Gastroesophageal sphincter (tissue), 4 donors: ENCODE measurements at places on chromosomes 3 and 15.

DNA sequence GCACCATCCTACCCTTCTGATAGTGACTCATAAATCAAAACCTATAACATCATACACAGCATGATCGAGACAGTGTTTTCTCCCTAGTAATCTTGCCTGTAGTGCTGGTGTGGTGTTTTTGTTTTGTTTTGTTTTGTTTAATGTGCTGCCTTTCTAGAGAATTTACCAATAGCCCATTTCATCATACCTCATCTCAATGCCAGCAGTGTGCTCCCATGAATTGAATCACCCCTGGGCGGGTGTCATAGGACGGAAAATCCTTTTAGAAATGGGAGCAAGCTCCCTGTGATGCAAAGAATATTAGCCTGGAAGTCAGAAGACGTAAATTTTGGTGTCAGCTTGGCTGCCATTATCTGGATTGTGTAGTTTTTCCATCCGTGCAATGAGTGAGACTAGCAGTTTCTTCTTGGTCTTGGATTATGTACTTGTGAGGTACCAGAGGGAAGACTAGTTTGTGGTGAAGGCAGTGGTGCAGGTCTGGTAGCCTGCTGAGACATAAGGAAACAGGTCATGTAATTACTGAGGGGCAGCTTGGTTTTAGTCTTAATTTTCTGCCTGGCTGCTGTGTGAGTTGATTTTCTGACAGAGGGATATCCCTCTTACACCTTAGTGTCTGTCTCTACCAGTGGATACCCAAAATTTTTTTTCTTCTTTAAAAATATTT, 29.9 kb downstream of the IGSF10 start:
- no peaks in the 10 kb centered on the region for H3K4me1 ChIP-seq
- no peak for ATAC-seq
- no peaks in the 10 kb centered on the region for H3K36me3 ChIP-seq
- H3K27ac ChIP-seq: no peak overlapping the region

- peaks cover 92% of the 10 kb centered on the region for H3K4me1 ChIP-seq
- no peaks in the 10 kb centered on the region for H3K36me3 ChIP-seq
- peak; percentile 46 for ATAC-seq
- H3K27ac ChIP-seq: no peak overlapping the region
These were observed 21.4 kb downstream of the TBC1D2B start for GRCh38 chr15:78055919-78056713.

GRCh38 chr3:145294572-145294971, 866.4 kb downstream of the PLOD2 start:
- no peak overlapping the region for H3K27ac ChIP-seq
- no peak overlapping the region for H3K4me3 ChIP-seq
- ATAC-seq: no peak

- peak overlapping the region; percentile 99 for H3K4me3 ChIP-seq
- no peaks in the 10 kb centered on the region for H3K27me3 ChIP-seq
- H3K4me1 ChIP-seq: peaks cover 71% of the 10 kb centered on the region
- no peaks in the 10 kb centered on the region for H3K36me3 ChIP-seq
These were observed 2.2 kb downstream of the TGFBR2 start for GRCh38 chr3:30608598-30608947.
